EH (cell line): ENCODE measurements at places on chromosomes 13 and 19.

- DNase-seq, result no peak
These were observed 382.9 kb downstream of the KLF12 start for GRCh38 chr13:73751290-73751689.

DNA sequence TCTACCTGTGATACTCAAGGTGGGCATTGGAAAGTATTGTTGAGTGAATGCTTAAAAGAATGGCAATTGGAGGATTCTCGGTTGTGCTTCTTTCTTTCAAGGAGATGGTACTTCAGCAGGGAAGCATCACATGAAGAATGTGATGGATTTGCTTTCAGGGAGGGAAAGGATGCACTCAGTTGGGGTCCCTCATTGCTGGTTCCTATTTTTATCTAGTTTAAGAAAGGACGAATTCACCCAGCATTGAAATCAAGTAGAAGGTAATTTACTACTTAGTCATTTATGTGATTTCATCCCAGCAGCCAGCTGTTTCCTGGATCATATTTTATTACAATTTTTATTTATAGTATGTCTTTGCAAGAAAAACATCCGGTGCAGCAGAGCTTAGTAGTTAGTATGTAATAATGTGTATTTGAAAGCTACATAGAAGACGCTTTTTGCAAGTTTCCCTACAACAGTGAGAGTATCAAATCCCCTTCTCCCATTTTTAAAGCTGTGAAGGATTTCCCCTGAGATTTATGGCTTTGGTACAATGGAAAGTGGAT lies 417.9 kb downstream of the GPC5 start:
- no peak for DNase-seq

DNA sequence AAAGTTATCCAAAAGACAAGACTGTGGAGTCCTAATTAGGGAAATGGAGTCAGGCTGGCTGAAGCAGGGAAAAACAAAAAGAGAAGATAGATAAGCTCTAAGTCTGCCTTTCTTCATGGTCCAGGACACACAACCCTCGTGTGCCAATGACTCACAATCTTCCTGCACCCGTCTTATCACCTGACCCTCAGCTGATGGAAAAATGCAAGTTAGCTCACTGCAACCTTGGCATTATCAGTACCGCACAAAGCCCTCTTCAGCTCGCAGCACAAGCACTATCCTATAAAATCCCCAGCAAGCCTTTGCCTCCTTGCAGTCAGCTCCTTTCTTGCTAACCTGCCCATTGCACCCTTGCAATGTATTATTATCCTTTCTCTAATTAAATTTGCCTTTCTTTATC lies 4.3 kb downstream of the OR7A5 start:
- no peak for DNase-seq

DNA sequence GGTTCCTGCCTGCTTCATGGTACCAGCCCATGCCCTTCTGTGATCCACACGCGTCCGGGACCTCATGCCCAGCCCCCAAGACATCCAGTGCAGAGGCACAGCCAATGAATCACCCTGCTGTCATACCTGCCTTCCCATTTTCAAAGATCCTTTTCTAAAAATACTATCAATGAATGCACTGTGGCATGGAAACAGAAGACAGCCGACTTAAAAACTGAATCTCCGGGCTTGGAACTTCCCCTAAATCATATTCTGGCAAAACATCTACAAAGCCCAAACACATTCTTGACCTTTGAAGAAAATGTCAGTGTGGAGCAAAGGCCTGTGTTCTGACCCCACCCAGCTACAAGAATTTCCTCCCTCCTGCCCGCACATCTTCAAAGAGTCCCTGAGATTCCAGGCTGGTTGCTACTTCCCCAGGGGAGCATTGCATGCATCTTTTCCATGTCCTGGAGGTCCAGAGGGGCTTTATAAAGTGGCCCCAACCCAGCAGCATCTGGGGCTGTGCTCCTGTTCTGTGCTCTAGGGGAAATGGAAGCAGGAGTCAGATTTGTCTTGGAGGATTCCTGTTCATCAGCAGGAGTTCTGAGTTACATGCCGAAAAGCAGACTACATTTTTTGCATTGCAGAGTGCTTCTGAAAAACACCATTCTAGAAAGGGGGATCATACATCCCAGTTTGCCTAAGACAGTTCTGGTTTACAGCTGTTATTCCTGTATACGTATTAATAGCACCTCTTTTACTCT lies 135.2 kb downstream of the USP12 start:
- peak; percentile 31 for DNase-seq

GRCh38 chr19:58572026-58572817 lies 913 bp downstream of the MZF1 start:
- DNase-seq, result no peak
